ENCODE measurements at places on chromosomes 4 and X.

GRCh38 chrX:41110801-41111625, 25.8 kb downstream of the USP9X start:
- DNase-seq: no peak

- no peak for DNase-seq
These were observed 343.3 kb upstream of the FRG1 start for GRCh38 chr4:189597341-189597740.

DNA sequence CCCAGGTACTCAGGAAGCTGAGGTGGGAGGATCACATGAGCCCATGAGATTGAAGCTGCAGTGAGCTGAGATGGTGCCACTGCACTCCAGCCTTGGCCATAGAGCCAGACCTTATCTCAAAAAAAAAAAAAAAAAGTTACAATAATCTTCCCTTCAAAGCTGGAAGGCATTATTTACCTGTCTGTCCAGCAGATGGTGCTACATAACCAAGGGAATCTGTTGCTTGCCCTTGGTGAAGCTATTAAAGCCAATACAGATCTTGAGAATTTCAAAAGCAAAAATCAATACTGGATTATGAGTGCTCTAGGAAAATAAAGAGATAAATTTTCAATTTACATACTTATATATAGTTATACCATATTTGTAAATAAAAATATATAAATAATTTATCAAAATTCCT, 25.9 kb downstream of the PKD2 start:
- peak; percentile 75 for DNase-seq

DNA sequence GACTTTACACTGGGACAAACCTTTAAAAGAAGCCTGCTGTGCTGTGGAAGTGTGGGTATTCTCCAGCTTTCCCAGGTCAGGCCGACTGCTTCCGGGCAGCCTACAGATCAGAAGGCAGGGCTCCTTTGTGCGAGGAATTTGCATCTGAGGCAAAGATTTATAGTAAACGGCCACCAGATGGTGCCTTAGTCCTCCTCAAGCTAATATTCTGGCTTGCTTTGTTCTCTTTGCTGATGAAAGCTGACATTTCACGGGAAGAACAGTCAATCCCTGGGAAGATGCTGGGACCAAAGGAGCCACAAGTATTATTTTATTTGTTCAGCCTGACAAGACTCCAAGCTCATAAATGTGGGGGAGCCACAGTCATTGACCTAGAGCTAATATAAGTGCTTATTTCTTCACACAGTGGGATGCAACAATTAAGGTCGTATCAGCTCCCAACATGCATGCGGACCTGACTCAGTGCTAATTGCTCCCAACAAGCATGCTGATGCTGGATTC, 120.7 kb upstream of the TRIM2 start:
- peak; percentile 78 for DNase-seq

DNA sequence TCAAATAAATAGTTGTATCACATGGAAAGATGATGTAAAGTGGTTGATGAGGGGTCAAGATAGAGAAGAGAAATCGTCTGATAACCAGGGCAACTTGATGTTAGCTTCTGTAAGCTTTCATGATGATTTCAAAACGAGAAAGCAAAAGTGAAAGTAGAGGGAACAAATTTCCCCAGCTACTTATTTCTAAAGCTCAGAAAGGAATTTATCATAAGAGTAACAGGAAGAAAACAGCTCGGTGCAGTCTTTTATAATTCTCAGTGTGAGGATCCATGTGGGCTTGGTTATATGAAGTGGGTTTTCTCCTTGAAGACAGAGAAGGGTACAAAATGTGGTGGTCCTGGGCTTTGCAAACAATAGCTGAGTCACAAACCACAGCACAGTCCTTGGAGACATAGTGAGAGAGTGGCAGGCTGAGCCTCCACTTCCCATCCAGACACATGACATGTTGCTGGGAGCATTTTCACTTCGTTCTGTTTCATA, 32.1 kb upstream of the GLRA2 start:
- peak; percentile 19 for DNase-seq

GRCh38 chr4:137039370-137039769, 492.9 kb downstream of the PCDH18 start:
- no peak for DNase-seq

DNA sequence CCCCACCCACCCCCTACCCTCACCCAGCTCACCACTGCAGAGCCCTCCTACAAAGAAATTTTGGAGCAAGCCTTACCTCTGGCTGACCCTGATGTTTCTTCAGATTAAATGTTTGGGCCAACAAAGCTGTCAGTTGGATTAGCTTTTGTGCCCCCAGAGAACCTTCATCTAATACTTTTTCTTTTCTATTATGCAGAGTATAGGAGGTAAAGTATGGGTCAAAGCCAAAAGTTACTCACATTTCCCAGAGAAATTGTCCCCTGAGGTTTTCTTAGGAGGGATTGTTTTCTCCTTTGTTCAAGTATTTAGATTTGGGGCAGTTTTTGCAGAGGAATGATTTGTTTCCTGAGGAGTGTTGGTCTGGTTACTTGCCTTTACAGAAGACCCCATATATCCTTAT, 69.5 kb downstream of the AASDH start:
- no peak for DNase-seq

GRCh38 chr4:151912632-151913031, 151.8 kb upstream of the GATB start:
- DNase-seq: no peak

DNA sequence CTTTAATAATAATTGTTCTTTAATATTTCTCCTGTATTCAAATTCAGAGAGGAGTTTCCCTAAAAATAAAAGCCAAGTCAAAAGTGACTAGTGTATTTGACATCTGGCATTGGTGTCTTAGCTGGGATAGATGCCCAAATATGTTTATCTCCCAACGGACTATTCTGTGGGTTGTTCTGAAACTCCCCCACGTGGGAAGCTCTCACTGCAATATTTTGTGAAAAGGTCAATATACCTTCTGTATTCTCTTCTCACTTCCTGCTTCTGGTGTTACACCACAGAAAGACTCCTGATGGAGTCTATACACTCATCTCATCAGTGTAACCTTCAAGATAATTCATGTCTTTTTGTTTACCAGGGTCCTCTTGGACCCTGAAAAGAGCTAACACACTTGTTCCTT, 2052.8 kb upstream of the TENM3 start:
- DNase-seq: no peak

- no peak for DNase-seq
These were observed 1.9 kb downstream of the FGG start for GRCh38 chr4:154610582-154610981.

- DNase-seq: no peak
These were observed 1130.3 kb downstream of the RAPGEF2 start for GRCh38 chr4:160233141-160233540.

DNA sequence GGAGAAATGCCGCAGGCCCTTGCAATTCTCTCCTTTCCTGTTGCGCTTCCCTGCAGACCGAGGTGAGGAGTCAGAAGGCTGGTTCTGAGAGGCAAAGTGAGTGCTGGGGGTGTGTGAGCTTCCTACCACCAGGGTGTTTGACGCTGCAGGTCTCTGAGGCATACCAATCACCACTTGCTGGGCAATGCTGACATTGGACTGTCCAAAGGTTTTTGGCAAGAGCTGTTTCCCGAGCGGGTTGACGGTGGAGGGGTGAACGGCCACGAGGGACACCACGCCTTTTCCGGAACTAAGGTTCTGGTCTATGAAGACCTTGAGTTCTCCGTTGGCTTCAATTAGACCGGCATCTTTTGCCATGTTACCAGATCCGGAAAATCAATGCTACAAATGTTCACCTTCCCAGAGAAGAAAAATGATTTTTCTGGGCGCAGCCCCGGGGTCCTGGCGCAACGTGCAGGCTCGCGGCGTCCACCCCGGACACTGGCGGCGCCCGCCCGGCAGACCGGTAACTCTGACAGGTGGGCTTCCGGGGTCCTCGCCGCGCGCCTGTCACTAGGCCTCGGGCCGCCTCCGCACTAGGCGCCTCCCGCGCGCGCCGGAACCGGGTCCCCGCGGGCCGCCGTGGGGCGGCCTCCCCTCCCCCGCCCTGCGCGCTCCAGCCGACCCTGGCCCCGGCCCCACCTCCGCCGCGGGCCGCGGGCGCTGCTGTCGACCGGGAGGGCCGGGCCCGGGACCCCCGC, 44.9 kb upstream of the FAM47C start:
- no peak for DNase-seq

DNA sequence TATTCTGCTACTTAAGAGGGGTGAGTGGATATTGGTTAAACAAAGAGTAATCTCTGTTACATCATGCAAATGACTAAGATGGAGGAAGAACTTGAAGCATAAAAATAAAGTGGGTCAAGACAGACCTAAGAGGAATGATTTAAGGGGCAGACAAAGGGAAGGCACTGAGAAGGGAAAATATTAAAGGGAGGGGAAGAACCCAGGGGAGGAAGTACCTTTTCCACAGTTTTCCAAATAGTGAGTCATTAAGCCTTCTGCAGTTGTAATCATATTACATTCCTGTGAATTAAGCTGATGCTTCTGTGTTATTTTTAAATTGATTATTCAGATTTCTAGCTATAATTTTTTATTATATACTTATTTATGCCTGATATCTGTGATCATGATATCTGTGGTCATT, 253.3 kb downstream of the CENPC start:
- DNase-seq: no peak

- peak; percentile 5 for DNase-seq
These were observed 66.4 kb upstream of the C4orf54 start for GRCh38 chr4:99724067-99724466.

DNA sequence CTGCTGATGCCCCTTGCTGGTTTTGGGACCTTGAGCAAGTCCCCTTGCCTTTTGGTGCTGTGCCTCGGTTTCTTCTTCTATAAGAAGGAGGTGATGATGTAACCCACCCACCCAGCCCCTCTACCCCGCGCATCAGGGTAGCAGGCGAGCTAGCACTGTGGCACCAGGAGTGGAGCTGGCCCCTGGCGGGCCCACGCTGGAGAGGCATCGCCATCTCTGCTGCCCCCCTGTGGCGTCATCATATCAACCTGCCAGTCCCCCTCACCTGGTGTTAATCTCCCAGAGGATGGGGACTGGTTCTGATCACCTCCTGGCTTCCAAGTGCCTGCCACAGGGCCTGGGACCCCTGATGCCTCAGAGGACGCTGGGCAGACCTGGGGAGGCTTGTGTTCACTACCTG, 6.3 kb upstream of the SORCS2 start:
- no peak for DNase-seq

DNA sequence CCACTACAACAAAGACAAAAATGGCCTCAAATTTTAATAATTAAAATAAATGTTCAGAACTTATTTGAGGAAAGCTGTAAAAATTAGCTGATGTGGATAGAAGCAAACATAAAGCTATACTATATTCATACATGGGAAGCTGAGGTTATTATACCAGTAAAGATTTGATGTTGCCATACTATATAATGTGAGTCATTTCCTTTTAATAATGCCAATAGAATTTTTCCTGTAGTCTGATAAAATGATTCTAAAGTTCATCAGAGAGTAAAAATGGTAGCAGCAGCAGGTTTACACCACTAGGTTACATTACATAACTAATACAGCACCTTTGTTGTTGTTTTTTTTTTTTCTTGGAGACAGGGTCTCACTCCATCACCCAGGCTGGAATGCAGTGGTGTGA, 45.5 kb upstream of the CYP2U1 start:
- no peak for DNase-seq

DNA sequence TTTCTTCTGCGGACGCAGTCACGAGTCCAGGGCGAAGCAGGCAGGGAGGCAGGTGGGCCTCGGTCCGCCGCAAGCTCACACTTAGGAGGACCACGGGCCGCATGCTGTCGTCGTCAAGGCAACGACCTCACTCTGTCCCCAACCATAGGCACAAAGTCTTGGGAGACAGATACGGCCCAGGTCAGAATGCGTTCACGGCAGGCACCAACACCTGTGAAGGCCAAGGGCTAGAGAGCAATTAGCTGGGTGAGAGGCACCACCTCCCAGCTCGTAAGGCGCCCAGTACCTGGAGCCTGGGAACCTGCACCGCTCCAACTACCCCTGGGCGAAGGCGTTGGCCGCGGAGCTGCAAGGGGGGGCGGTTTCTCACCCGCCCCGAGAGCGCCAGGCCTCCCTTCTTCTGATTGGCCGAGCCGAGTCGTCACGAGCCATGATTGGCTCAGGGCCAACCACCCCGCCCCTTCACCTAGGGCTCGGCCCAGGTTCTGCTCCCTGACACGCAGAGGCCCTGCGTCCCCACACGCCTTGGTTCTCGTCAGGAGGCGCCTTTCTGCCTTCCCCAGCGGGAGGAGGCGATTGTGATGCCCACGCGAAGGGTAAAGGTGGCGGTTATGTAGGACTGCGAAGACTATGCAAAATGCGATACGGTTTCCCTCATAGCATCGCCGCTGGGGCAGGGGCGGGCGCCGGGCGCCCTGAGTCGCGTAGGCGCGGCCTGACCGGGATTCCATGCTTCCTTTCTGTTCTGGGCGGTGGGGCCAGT, at the start of gene CDKL2:
Gene CDKL2 (minus strand): TSS at position 355 of the 763 bp plus-strand sequence. CDS start 4,540 bp downstream, outside the sequence.
- peak; percentile 52 for DNase-seq

- DNase-seq: peak; percentile 28
These were observed 637 bp downstream of the AMER1 start for GRCh38 chrX:64204701-64205440.

GRCh38 chr4:140061194-140061593, 92.8 kb downstream of the MAML3 start:
- DNase-seq: peak; percentile 53

GRCh38 chr4:99028187-99028586, 32.7 kb downstream of the METAP1 start:
- DNase-seq: peak; percentile 22

DNA sequence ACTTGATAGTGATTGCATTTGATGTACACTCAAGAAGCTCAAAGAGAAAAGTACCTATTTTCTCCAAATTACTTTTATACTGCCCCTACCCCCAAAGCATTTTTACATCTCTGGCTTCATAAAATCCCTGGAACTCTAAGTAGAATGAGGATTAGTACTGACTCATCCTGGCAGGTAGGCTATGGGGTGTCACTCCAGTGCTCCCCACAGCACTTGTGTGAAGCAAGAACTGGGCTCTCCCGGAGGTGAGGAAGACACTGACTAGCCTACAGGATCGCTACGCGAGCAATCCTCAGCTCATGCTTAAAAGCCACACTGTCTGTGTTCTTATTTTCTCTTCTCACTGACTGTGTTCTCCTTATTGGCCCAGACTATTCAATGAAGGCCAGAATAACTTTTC, 90.4 kb upstream of the NDP start:
- no peak for DNase-seq

- no peak for DNase-seq
These were observed 247.2 kb upstream of the MTMR8 start for GRCh38 chrX:64642482-64642881.

DNA sequence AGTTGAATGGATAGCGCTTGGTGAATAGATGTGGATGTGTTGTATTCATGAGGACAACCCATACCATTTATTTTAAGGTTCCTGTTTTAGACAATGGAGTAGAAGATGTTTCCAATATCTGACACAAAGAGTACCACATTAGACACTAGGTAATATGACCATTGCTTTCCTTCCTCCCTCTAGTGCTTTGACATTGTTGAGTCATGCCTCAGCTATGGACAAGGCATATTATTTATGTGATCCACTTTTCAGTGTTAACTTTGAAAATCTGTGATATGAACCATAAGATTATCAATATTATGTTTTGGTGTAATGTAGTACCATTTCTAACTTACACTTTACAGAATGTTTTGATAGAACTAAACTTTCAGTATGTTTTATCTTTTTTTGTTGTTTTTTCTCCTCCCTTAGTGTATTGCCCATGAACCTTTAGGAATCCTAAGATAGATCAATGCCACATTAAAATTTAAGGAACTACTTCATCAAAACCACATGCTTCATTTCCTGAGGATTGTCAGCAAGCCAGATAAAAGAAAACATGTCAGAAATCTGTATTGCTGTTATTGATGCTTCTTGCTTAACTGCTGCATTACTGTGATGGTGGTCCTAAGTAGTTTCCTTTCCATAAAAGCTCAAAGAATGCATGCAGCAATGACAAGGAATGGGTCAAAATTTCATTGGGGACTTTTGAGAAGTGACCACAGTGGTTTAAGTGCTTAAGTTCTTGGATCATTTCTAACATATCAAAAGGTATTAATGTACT, 105.0 kb downstream of the PCDH7 start:
- DNase-seq: no peak
